ENCODE measurements at places on chromosomes 16 and 17.

DNA sequence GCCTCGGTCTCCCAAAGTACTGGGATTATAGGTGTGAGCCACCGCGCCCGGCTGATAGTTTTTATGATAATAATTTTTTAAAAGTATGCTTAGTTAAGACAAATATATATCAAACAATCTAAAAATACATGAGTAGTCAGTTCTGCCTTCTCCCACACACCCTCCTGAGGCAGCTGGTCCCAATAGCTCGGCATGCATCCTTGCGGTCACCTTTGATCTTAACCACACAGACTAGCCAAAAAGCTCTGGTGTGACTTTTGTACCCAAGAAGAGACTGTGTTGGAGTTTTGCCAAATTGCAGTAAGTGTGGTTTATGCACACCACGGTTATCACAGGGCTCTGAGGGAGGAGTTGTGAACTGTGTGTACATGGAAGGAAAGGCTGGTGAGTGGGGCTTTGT lies 25.6 kb downstream of the ATP6V0A1 start:
- DNase-seq, result no peak

DNA sequence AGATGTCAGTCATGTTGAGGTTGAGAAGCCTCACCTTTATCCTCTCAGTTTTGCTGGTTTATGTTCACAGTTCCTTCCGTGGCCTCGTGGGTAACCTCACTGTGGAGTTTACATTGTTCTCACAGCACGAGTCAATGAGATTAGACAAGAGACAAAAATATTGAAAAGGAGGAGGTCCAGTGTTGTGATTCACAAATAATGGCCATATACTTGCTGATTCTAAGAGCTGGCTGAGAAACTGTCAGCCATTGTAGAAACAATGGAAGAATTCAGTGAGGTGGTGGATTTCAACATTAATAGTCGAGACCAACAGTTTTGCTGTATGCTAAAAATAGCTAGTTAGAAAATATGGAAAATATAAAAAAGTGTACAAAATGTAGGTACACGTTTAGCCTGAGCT lies 176.4 kb upstream of the WSCD1 start:
- no peak for DNase-seq

- no peak for DNase-seq
Observed at GRCh38 chr17:55056526-55056925, 88.0 kb downstream of the STXBP4 start.

GRCh38 chr17:79919164-79919585 lies 79.9 kb upstream of the CBX4 start:
- DNase-seq, result no peak

- peak; percentile 99 for DNase-seq
Observed at GRCh38 chr16:84832488-84833143, 12.8 kb downstream of the CRISPLD2 start.

GRCh38 chr16:87984632-87985267 lies 33.5 kb downstream of the BANP start:
- no peak for DNase-seq

DNA sequence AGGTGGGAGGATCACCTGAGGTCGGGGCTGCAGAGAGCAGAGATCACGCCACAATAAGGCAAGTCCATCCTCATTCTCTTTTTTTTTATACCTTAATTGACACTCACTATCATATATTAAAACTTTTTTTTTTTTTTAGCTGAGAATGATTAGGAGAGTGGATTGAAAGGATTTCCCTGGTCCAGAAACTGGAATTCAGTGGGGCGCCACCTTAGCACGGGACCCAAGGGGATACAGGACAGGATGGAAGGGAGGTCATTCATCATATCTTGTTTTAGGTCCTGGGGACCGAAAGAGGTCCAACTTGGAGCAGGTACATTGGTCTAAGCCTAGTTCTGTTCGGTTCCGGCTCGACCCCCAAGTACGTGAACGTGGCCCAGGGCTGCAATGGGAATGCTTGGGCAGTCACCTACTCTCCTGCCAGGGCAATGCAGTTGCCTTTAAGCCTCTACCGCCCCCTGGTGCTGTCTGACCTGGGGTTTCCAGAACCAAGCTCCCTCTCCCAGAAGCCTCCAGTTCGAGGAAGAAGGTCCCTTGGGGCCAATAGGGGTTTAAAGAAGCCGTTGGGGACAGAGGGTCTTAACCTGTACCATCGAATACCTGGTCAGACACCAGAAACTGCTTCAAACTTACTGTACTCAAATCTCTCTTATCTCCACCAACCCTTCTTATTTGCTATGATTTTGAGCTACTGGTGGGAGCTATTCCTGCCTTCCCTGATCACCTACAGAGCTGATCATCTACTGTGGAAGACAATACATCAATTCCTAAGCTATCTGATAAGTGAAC lies 19.9 kb upstream of the GPATCH8 start:
- DNase-seq, result no peak

GRCh38 chr16:85523602-85524364 lies 89.3 kb upstream of the GSE1 start:
- no peak for DNase-seq

DNA sequence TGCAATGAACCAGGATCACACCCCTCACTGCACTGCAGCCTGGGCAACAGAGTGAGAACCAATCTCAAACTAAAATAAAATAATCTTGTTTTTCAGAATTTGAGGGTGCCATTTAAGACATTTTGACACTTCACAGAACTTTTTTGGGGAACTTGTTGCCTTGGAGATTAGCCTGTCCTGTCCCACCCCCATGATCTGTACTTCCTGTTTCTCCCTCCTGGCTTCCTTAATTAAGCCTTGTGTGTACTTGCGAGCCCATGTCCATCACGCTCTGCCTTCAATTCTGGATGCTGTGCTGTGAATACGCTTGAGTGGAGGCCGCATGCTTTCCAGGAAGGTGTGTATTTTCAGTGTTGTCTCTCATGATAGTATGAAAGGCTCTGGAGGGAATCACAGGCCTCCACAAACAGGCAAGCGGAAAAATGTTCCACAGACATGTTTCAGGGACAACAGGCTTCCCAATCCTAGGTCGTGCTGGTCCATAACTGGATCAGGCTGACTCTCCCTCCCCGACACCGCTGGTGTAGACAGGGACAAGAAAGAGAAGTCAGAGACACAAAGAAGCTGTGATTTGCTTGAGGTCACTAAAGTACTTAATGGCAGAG lies 56.9 kb downstream of the NOS2 start:
- no peak for DNase-seq

- DNase-seq, result no peak
Observed at GRCh38 chr17:43841282-43841681, 5.7 kb upstream of the CD300LG start.

- DNase-seq, result no peak
Observed at GRCh38 chr16:50126183-50126582, 26.9 kb upstream of the TENT4B start.

DNA sequence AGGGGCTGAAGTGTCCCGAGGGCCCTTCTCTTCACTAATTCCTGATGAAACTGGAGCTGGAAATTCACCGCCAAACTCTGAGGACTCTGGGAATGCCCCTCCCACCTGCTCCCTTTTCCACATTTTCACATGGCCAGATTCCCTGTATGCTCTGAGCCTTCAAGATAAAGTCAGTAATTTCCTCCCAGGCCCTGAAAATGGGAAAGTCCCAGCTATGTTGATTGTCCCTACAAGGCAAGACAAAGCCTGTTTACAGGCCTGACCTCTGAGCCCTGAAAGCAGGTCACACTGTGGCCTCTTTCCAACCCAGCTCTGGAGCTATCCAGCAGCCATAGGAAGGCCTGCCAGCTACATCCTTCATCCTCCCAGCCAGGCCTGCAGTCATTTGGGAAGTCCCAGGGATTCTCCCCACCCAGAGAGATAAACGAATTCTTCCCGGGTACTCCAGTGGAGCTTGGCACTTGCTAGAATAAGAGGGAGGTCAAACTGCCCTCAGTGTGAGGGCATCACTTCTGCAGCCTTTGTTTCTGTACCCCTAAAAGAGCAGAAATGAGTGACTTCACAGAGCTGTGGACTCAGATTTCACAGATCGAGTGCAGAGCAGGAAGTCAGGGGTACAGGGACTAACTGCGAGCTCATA lies 19.6 kb upstream of the CCL2 start:
- DNase-seq, result no peak

DNA sequence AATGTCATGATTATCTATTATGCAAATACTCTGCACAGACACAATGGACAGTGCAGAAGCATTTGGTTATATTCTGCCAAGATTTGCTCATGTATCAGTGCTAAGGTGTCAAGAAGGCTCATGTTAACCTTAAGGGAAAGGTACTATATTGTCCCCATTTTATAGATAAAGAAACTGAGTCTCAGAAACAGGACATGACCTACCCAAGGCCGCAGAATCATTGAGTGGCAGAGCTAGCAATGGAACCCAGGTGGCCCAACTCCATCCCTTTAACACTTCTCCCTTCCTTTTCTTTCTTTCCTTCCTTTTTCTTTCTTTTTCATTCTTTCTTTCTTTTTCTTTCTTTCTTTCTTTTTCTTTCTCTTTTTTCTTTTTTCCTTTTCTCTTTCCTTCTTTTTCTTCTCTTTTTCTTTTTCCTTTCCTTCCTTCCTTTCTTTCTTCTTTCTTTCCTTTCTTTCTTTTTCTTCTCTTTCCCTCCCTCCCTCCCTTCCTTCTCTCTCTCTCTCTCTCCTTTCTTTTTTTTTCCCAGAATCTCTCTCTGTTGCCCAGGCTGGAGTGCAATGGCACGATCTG lies 149.8 kb downstream of the CPPED1 start:
- no peak for DNase-seq

GRCh38 chr17:42323268-42323773 lies 35.0 kb downstream of the STAT5A start:
- no peak for DNase-seq

- no peak for DNase-seq
Observed at GRCh38 chr16:9670033-9670432, 512.2 kb downstream of the GRIN2A start.

- DNase-seq, result no peak
Observed at GRCh38 chr16:30527635-30528178, 1.3 kb upstream of the ZNF768 start.

DNA sequence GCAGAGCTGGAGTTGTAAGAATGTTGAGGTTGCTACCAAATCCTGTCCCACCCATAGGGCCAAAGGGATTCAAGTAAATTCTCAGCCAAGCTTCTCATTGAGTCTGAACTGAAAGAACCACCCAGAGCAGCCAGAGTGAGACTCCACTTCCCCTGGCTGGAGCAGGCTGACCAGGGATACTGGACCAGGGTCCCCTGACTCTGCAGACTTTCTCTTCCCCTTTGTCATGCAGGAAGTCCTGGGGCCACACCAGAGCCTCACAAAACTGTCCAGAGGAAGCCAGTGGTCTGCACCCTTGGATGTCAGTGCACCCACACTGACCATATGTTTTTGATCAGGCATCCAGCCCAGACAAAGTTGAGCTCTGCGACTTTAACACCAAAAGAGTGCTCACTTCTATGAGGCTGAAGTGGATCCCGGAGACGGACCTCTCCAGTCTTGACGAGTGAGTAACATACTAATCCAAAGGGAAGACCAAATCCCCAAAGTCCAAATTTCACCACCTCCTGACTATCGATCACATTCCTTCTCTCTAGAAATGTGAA lies 4.1 kb downstream of the NXN start:
- no peak for DNase-seq

GRCh38 chr17:44601973-44602372 lies 44.7 kb downstream of the FZD2 start:
- DNase-seq, result no peak

- no peak for DNase-seq
Observed at GRCh38 chr16:85033171-85033570, 5.6 kb downstream of the KIAA0513 start.

DNA sequence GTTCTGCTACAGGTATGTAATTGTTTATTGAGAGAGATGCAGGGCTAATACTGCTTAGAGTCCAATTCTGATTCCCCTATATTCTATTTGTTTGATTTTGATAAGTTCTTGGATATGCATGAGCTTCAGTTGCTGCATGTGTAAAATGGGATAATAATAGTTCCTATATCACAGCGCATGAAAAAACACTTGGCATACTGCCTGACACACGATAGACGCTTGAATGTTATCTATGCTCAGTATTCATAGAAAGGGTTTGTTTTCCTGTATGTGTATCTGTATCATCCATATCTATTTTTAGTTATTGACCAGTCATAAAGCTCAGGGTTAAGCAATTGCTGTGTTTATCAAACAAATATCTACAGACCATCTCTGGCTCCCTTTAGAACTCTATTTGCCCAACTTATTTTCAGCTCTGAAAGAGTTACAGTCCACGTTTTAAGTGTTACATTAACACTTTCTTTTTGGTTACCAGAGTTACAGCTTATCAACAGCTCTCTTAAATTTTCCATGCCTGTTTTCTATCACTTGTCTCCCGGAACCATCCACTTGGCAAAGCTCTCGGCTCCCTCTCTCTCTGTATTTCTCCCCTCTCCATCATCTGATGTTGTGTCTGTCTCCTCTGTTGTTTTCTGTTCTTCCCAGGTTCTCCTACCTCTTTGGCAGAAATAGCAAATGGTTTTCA lies 334.8 kb downstream of the CBLN1 start:
- no peak for DNase-seq

DNA sequence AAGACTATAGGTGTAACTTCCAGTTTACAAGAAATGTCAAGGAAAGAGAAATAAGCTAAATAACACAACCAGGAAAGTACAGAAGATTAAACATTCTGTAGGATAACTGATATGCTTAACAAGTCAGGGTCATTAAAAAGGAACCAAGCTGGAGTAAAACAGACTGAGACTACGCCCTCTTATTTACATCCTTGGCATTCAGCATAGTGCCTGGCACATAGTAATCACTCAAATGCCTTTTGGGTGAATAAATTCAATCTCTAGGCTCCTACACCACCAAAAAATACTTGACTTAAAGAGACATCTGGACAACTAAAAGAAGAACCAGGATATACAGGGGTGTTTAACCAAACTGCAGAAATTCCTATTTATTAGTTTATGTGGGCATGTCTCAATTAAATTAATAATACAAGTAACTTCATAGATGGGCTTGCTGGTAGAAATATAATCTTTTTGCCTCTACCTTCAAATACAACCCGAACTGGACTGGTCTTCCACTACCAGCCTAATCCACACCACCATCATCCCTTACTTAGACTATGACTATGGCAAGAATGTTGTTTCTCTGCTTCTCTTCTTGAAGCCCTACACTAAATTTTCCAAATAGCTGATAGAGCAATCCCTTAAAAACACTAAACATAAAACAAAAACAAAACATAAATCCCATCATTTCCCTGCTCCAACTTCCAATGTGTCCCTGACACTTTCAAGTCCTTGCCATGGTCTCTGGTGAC lies 47.7 kb upstream of the ULK2 start:
- DNase-seq, result no peak

GRCh38 chr16:82835487-82836155 lies 208.9 kb downstream of the CDH13 start:
- no peak for DNase-seq

DNA sequence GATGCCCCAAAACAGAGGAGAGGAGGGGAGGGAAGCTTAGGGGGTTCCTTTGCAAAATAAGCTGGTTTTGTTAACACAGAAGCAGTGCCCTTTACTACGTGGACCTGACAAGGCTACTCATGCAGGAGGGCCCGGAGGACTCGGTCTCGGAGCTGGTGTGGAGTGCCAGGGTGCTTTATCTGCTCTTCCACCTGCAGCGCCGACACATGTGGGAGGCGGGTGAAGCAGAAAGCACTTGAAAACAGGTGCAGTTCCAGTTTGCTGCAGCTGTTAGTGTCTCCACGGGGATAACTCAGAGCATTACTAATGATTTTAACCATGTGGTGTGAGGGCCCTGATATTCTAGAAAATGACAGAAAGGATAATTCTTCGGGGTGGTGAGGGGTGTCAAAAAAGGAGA lies 35.0 kb upstream of the MNT start:
- DNase-seq, result no peak
